ENCODE measurements at places on chromosomes 3 and 15.

- no peak for DNase-seq
Measured at GRCh38 chr15:28103831-28104230, 4.7 kb upstream of the OCA2 start.

DNA sequence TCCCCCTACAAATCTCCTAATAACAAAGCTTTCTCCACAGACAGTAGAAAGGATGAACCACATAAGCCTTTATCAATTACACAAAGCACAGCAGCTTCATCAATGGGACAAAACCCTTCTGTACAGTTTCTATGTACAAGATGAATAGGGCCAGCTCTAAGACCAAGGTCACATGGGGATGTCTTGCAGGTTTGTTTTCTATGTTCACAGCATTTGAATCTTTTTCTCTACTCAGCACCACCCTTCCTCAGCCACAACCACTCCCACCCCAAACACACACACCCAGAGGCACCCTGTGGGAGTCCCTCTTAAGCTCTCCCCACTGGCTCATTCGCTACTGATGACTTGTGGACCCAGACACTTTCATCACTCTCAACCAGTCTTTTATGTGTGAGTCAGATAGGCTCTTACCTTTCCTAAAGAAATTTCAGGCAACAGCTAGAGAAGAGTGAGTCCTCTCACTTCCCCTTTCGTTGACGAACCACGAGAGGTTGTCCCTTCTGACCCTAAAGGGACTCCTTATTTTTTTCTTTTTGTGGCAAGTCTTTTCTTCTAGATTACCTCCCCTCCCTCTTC lies 57.9 kb downstream of the ARHGAP31 start:
- no peak for DNase-seq

- no peak for DNase-seq
Measured at GRCh38 chr3:95813244-95813643, 1001.1 kb upstream of the EPHA6 start.

- DNase-seq: no peak
Measured at GRCh38 chr15:63040954-63041353, 1.6 kb upstream of the TPM1 start.

GRCh38 chr3:167012691-167013090 lies 367.4 kb downstream of the ZBBX start:
- DNase-seq: no peak

GRCh38 chr15:72925661-72926060 lies 126.6 kb upstream of the NEO1 start:
- no peak for DNase-seq

GRCh38 chr3:178341636-178342035 lies 194.6 kb upstream of the KCNMB2 start:
- no peak for DNase-seq

DNA sequence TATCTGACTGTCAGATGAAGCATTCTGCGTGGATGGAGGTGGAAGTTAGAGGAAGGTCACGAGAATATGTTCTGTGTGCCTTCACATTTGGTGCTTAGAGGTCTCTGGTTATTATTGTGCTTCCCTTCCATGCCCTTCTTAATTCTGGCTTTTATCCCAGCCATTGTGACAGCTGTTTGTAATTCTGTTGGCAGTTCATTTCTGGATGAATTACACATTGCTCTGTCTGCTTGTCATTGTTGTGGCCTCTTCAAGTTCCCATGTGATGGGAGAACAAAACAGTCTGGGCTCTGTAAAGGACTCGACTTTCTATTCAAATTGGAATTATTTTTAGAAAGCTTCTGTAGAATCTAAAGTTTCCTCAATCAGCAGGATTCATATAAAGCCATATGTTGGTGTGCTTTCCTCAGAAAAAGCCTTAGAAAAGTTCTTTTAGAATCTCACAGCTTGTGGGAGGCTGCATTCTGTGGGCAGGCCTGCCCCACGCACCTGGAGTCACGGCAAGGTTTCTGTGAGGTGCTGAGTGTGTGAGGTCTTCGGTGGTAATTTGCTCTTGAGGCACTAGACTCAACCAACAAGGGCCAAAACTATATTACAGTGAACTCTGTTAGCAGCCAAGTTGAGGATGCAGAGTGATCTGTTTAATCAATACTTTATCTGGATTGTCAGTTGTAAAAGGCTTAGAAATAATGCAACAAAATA lies 397.4 kb upstream of the AZI2 start:
- DNase-seq: no peak

GRCh38 chr3:191549357-191549756 lies 88.4 kb downstream of the PYDC2 start:
- no peak for DNase-seq

GRCh38 chr3:31288224-31288623 lies 244.5 kb upstream of the STT3B start:
- DNase-seq: no peak

DNA sequence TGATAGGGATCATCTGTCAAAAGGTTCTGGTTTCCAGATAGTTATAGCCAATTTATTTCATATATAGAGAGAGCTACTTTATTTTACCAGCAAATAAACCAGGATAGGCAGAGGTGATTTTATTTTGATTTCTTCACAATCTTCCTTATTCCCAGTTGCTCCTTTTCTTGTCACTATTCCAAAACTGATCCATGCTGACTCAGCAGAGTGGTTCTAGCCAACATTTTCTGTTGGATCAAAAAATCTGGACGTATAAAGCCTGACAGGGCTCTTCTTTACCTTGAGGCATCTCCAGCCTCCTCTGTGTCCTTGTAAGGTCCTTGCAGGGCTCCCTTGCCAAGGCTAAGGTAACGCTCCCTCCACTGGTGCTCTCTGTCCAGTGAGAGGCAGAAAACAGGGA lies 15.8 kb downstream of the HDC start:
- no peak for DNase-seq

- no peak for DNase-seq
Measured at GRCh38 chr15:101159096-101159935, 92.5 kb downstream of the CHSY1 start.
